B cell (primary cell): ENCODE measurements at places on chromosomes 7 and 10. TPM values are rescaled to one million over a fixed set of nuclear protein-coding genes. Genes with fewer than 3 reads are reported as not detected.

Gene PAX4
- polyA plus RNA-seq = not detected in 2 replicates

Gene SHTN1
- polyA plus RNA-seq = 0.06 and 0.12 TPM in 2 replicates

Gene KLHL7
- polyA plus RNA-seq = 9.2 and 18.0 TPM in 2 replicates

Gene TRIM73
- polyA plus RNA-seq = 4.3 and 6.0 TPM in 2 replicates

Gene GRID1
- polyA plus RNA-seq = not detected in 2 replicates

Gene KCNH2
- polyA plus RNA-seq = 2.0 and 2.7 TPM in 2 replicates

Gene FMC1
- 11.2 and 18.3 TPM in 2 replicates for polyA plus RNA-seq

Gene CDNF
- polyA plus RNA-seq = 1.8 and 2.1 TPM in 2 replicates

Gene ACSL5
- 31.5 and 32.5 TPM in 2 replicates for polyA plus RNA-seq

DNA sequence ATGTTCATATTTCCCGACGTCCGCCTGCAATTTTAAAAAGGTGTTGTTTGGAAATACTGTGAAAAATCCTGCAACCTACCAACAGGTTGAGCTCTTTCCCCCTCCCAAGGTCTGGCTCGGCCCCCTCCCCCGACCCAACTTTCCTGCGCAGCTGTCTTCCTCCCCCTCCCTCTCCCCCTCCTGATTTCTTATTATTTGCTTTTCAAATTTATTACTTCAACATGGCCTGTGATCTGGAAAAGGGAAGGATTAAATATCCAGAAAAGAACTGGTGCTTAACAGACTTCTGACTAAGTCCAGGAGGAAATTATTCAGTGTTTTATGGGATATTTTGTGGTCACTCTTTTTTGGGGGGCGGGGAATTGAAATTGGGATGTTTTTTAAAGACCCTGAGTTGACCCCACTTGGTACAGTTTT is 2.4 kb downstream of the ARID5B start:
- H3K4me1 ChIP-seq = peaks cover 34% of the 10 kb centered on the region
- H3K4me3 ChIP-seq = peak overlapping the region; percentile 98
- DNase-seq = no peak
- no peaks in the 10 kb centered on the region for H3K27me3 ChIP-seq
- peaks cover 21% of the 10 kb centered on the region for H3K36me3 ChIP-seq

- no peaks in the 10 kb centered on the region for H3K27me3 ChIP-seq
- peaks cover 3% of the 10 kb centered on the region for H3K36me3 ChIP-seq
- peak; percentile 86 for DNase-seq
- peaks cover 44% of the 10 kb centered on the region for H3K4me1 ChIP-seq
Measured at GRCh38 chr10:30534465-30535144, 94.9 kb downstream of the LYZL2 start.

- H3K4me1 ChIP-seq = no peaks in the 10 kb centered on the region
- no peak overlapping the region for H3K4me3 ChIP-seq
- DNase-seq = no peak
Measured at GRCh38 chr7:24668927-24669635, 88.2 kb downstream of the GSDME start.

GRCh38 chr7:110168010-110168409 is 922.9 kb upstream of the LRRN3 start:
- no peaks in the 10 kb centered on the region for H3K27me3 ChIP-seq
- no peaks in the 10 kb centered on the region for H3K4me1 ChIP-seq
- H3K27ac ChIP-seq = no peak overlapping the region
- H3K36me3 ChIP-seq = no peaks in the 10 kb centered on the region

- H3K27ac ChIP-seq = no peak overlapping the region
- no peaks in the 10 kb centered on the region for H3K27me3 ChIP-seq
- peaks cover 8% of the 10 kb centered on the region for H3K36me3 ChIP-seq
- peaks cover 14% of the 10 kb centered on the region for H3K4me1 ChIP-seq
Measured at GRCh38 chr7:104971290-104972071, 42.5 kb upstream of the KMT2E start.

GRCh38 chr10:111158595-111158994 is 81.8 kb downstream of the ADRA2A start:
- H3K27ac ChIP-seq = no peak overlapping the region
- no peaks in the 10 kb centered on the region for H3K4me1 ChIP-seq
- no peak overlapping the region for H3K4me3 ChIP-seq
- DNase-seq = no peak
- H3K36me3 ChIP-seq = no peaks in the 10 kb centered on the region
- H3K27me3 ChIP-seq = peaks cover 6% of the 10 kb centered on the region

- no peaks in the 10 kb centered on the region for H3K27me3 ChIP-seq
- no peak overlapping the region for H3K4me3 ChIP-seq
- DNase-seq = no peak
- H3K4me1 ChIP-seq = no peaks in the 10 kb centered on the region
Measured at GRCh38 chr7:77367976-77368375, 48.2 kb downstream of the GSAP start.

- H3K27ac ChIP-seq = no peak overlapping the region
- DNase-seq = no peak
- no peaks in the 10 kb centered on the region for H3K27me3 ChIP-seq
- no peaks in the 10 kb centered on the region for H3K4me1 ChIP-seq
- H3K4me3 ChIP-seq = no peak overlapping the region
- H3K36me3 ChIP-seq = no peaks in the 10 kb centered on the region
Measured at GRCh38 chr10:86299562-86299961, 67.0 kb downstream of the GRID1 start.

GRCh38 chr10:31940839-31941653 is 12.4 kb upstream of the ARHGAP12 start:
- no peaks in the 10 kb centered on the region for H3K36me3 ChIP-seq
- peaks cover 6% of the 10 kb centered on the region for H3K4me1 ChIP-seq
- no peak overlapping the region for H3K4me3 ChIP-seq
- no peak for DNase-seq
- no peak overlapping the region for H3K27ac ChIP-seq
- no peaks in the 10 kb centered on the region for H3K27me3 ChIP-seq

GRCh38 chr7:137987968-137988367 is 13.9 kb downstream of the CREB3L2 start:
- peaks cover 65% of the 10 kb centered on the region for H3K4me1 ChIP-seq
- H3K27ac ChIP-seq = peak overlapping the region; percentile 94
- peak; percentile 29 for DNase-seq
- no peaks in the 10 kb centered on the region for H3K27me3 ChIP-seq

DNA sequence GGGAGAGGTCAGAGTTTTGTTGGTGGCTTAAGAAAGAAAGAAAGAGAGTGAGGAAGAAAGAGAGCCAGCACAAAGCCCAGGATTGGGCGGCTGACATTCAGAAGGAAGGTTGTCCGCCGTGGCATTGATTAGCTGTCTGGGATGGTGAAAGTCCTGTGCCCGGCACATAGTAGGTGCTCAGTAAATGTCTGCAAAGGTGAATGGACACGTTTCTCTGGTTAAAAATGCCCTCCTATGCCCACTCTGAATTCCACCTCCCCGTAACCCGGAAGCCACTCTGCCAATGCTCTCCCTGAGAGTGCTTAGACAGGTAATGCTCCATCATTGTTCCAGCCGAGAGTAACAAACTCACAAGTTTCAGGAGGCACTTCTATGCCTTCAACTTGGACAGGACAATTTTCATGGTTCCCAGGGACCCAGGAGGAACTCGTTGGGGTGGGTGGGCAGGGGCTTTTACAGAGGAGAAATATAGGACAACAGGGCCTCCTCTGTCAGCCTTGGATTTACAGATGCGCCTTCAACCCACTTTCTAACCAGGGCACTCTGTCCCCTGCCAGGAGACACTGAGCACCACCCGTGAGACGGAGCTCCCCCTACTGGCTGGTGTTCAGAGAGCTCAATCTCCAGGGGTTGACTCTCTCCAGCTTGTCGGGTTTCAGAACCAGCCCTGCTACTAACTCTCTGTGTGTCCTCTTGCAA is 411.5 kb upstream of the ZMIZ1 start:
- no peaks in the 10 kb centered on the region for H3K36me3 ChIP-seq
- no peaks in the 10 kb centered on the region for H3K27me3 ChIP-seq
- H3K27ac ChIP-seq = no peak overlapping the region
- peaks cover 13% of the 10 kb centered on the region for H3K4me1 ChIP-seq

- H3K27ac ChIP-seq = no peak overlapping the region
- peaks cover 43% of the 10 kb centered on the region for H3K27me3 ChIP-seq
Measured at GRCh38 chr7:1059200-1060091, 15.1 kb downstream of the GPR146 start.

DNA sequence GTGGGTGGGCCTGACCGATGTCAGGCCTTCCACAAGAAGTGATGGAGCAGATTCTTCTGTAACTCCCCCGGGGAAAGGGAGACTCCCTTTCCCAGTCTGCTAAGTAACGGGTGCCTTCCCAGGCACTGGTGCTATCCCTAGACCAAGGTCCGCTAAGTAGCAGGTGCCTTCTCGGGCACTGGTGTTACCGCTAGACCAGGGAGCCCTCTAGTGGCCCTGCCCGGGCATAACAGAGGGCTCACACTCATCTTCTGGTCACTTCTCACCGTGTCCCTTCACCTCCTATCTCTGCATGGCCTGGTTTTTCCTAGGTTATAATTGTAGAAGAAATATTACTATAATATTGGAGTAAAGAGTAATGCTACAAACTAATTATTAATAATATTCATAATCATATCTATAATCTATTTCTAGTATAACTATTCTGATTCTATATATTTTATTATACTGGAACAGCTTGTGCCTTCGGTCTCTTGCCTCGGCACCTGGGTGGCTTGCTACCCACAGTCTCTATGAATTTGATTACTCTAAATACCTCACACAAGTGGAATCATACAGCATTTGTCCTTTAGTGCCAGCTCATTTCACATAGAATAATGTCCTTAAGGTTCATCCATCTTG is 1378.7 kb downstream of the XPNPEP1 start:
- H3K4me1 ChIP-seq = peaks cover 4% of the 10 kb centered on the region
- H3K36me3 ChIP-seq = no peaks in the 10 kb centered on the region
- DNase-seq = peak; percentile 58
- H3K4me3 ChIP-seq = no peak overlapping the region
- no peaks in the 10 kb centered on the region for H3K27me3 ChIP-seq

DNA sequence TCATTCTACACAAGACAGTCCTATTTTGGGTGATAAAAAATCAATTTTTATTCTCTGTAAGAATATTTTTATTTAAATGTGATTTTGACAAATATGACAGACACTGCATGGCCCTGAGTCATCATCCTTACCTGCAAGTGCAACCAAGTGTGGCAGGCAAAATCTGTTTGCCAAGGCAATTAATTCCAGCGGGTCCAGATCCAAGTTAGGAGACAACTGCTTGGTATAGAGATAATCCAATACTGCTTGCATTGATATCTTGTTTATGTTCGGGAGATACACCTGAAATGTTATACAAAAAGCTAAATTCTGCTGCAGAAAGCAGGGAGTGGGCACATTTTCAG is 66.2 kb downstream of the RHOBTB1 start:
- no peaks in the 10 kb centered on the region for H3K4me1 ChIP-seq
- H3K27me3 ChIP-seq = no peaks in the 10 kb centered on the region
- DNase-seq = no peak
- H3K27ac ChIP-seq = no peak overlapping the region

DNA sequence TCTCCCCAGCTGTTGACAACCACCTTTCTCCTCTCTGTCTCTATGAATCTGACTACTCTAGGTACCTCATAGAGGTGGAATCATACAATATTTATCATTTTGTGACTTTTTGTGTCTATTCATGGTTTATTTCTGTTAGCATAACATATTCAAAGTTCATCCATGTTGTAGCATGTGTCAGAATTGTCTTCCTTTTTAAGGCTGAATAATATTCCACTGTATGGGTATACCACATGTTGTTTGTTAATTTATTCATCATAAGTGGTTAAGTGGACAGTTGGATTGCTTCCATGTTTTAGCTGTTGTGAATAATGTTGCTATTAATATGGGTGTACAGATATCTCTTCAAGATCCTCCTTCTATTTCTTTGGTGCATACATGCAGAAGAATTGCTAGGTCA is 69.9 kb upstream of the COMTD1 start:
- H3K4me3 ChIP-seq = no peak overlapping the region
- no peak for DNase-seq
- no peak overlapping the region for H3K27ac ChIP-seq
- no peaks in the 10 kb centered on the region for H3K4me1 ChIP-seq
- peaks cover 4% of the 10 kb centered on the region for H3K27me3 ChIP-seq

DNA sequence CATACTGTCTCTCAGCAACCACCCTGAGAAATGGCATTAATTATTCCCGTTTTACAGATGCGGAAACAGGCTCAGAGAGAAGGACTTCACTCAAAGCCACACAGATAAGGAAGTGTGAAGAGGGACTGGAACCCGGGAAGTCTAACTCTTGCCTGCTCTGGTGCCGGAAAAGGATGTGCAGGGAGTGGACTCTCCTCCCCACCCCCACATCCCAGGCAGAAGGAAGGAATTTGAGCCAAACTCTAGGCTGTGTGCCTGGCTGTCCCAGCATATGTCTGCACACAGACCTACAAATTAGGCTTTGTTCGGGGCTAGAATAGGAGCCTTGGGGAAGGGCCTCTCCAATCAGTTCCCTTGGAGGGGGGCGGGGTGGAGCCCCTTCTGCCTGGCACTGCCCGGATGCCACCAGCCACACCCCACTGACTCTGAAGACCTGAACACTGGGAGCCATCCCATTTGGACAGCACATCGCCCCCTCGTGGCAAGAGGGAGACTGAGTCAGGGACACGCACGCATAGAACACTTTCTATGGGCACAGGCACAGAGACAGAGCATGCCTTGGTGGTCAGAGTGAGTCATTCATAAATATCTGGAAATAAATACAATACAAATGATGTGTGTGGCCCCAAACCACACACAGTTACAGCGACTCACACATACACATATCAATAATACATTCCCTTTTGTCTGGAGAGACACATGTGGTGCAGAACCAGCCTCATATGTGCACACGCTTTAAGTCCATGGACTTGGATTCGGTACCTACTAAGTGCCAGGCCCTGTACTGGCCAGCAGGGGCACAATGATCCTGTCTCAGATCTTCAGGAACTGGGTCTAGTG is 13.1 kb downstream of the LZTS2 start:
- H3K4me3 ChIP-seq = no peak overlapping the region
- H3K36me3 ChIP-seq = no peaks in the 10 kb centered on the region
- peak; percentile 77 for DNase-seq
- H3K4me1 ChIP-seq = peaks cover 14% of the 10 kb centered on the region

DNA sequence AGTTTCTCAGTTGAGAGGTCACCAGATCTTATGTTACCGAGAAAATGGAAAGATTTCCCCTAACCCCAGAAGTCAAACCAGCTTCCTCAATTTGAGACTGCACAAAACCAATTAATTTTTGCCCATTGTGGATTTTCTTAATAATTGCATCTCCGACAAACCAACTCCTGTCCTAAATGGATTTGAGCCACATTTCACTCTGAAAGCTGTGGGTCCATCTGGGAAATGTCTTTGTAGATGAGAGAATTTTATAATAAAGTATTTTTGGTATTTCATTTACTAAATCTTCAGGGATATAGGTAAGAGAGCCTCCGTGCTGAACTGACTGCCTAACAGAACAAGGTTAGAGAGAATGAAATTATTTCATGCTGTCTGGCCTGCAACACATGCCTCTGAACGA is 99.7 kb upstream of the PDCD4 start:
- H3K27ac ChIP-seq = no peak overlapping the region
- H3K36me3 ChIP-seq = no peaks in the 10 kb centered on the region

- H3K27me3 ChIP-seq = no peaks in the 10 kb centered on the region
- H3K27ac ChIP-seq = no peak overlapping the region
- H3K4me1 ChIP-seq = no peaks in the 10 kb centered on the region
- H3K36me3 ChIP-seq = peaks cover 30% of the 10 kb centered on the region
- no peak for DNase-seq
Measured at GRCh38 chr10:6211341-6211670, 8.6 kb downstream of the PFKFB3 start.
